CD4-positive, alpha-beta T cell treated with Interleukin-1 beta for 1 hour (primary cell): ENCODE measurements at places on chromosomes 3 and 15.

DNA sequence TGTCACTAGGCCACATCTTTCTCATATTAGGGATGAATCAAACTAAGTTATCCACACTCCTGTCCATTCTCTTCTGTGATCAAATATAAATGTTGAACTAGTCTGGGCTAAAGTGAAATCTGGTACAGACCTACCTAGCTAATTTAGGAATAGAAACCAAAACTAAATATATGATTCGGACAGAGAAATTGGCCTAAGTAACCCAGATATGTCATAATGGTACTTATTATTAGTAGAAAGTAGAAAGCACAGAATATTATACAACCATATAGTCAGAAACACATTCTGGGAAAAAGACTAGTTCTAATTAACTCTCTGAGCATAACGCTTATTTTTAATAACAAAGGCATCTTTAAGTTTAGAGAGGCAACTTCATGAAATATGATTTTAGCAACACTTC, 389.0 kb downstream of the LSAMP start:
- no peak for DNase-seq

DNA sequence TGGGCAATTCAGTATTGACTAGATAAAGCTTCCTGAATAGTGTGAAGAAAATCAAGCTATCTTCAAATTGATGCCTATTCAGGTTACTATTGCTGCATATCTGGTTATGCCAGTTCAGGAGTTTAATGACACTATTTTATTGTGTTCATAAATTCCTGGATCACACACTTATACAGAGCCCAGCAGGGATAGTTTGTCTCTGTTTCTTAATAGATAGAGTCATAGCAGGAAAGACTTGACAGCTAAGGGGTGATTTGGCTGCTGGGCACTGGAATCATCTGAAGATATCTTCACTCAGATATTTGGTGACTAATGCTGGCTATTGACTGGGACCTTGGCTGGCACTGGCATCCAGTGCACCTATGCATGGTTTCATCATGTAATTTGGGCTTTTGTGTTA, 187.8 kb downstream of the PYDC2 start:
- DNase-seq, result no peak

GRCh38 chr3:13852638-13853009, 27.2 kb downstream of the WNT7A start:
- DNase-seq, result no peak

GRCh38 chr3:32320080-32320479, 71.6 kb upstream of the CMTM7 start:
- no peak for DNase-seq

GRCh38 chr15:65927545-65927944, 58.3 kb downstream of the RAB11A start:
- no peak for DNase-seq

DNA sequence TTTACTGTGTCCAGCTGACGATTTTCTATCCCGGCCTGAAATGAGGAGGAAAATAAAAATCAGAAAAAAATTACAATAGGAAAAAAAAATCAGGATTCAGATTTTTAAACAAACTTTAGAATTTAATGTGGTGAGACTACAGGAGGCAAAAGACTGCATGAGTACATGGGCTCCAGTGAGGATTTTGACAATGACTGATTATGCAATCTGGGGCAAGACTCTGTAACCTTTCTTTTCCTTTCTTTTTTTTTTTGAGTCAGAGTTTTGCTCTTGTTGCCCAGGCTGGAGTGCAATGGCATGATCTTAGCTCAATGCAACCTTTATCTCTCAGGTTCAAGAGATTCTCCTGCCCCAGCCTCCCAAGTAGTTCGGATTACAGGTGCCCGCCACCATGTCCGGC, 29.9 kb downstream of the SPG11 start:
- no peak for DNase-seq

DNA sequence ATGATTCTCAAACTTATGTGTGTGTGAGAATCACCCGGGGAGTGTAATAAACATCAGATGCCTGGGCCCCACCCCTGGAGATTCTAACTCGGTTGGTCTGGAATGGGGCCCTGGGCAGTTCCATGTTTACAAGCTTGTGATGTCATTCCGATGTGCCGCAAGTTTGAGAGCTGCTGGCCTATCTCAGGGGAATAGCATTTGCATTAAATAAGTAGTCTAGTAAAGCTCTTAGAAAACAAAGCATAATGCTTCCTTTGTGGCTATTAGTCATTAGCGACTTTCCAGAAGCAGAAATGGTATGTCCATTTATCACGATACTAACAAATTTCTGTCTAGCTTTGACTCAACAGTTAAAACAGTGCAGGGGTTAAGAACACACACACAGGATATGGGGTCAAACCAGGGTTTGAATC, 20.9 kb downstream of the PGBD4 start:
- no peak for DNase-seq

- no peak for DNase-seq
Observed at GRCh38 chr3:193488741-193489140, 66.0 kb downstream of the ATP13A4 start.

GRCh38 chr3:15009167-15009566, 55.9 kb downstream of the MRPS25 start:
- no peak for DNase-seq
